Breast epithelium (tissue), 4 donors: ENCODE measurements at places on chromosomes 16 and 17. TPM values are rescaled to one million over a fixed set of nuclear protein-coding genes. Genes with fewer than 3 reads are reported as not detected.
A peak's percentile ranks its signal among the peaks of the same experiment; 100 is the strongest.

GRCh38 chr17:80287806-80288567 is 27.3 kb downstream of the RNF213 start:
- DNase-seq: no peak

The KRTAP2-2 gene
- total RNA-seq: not detected

- no peak for DNase-seq
Observed at GRCh38 chr16:19912455-19913339, 28.0 kb upstream of the GPRC5B start.

- DNase-seq: no peak
Observed at GRCh38 chr17:16820161-16820877, 130.3 kb downstream of the CCDC144A start.

DNA sequence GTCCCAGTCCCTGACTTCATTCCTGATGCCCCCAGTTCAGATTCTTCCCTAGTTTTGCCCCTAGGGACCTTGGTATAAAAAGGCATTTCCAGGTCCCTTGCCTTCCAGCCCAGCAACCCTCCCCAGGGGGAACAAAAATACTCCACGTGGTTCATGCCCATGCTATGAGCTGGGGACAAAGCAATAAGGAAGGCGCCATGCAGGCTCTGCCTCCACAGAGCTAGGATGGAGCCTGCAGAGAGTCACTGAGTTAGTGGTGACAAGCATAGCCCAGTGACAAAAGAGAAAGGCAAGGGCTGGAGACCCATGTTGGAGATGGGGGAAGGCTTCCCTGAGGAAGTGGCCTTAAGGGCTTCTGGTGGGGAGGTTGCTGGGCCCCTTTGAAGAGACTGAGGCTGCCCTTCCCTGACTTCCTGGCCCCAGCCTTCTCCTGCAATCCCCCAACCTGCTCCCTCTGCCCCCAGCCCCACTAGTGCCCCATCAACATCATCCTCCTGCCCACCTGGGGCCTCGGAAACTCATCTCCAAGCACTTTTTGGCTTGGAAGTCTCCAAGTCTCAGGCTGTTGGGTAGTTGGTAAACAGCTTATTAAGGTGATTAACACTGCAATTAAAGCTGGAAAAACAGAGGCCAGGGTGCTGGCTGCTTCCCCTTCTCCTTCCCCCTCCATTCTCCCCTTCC is 9.6 kb downstream of the DLX3 start:
- peak; percentile 9 for DNase-seq

- no peak for DNase-seq
Observed at GRCh38 chr17:77273397-77274085, 132.8 kb downstream of the SEC14L1 start.
